GM12891 (cell line): ENCODE measurements at places on chromosomes 5 and 9.

GRCh38 chr5:116013936-116014335, 18.3 kb upstream of the ARL14EPL start:
- no peak for DNase-seq

GRCh38 chr5:6338871-6339270, 39.5 kb downstream of the MED10 start:
- DNase-seq: no peak

DNA sequence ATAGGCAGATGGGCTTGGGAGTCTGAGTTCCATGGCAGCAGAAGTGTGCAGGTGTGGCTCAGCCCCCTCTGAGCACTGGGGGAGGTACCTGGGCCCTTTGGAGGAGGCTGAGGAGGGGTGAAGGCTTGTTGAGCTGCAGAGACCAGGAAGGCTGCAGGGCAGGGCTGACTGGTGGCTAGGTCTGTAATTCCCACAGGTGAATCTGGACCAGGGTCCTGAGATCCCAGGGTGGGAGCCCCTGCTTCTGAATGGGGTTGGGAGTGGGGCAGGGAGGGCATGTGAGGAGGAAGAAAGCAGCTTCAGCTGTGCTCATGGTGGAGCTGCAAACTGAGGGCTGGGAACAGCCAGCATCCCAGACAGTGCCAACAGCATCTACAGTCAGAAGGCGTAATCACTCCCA, 111.1 kb downstream of the CACNA1B start:
- no peak for DNase-seq

- no peak for DNase-seq
Observed at GRCh38 chr9:88809355-88810161, 181.7 kb upstream of the S1PR3 start.

- DNase-seq: peak; percentile 65
Observed at GRCh38 chr9:89405826-89406225, 87.5 kb downstream of the SECISBP2 start.
